ENCODE measurements at places on chromosomes 6 and 20.
A peak's percentile ranks its signal among the peaks of the same experiment; 100 is the strongest.

DNA sequence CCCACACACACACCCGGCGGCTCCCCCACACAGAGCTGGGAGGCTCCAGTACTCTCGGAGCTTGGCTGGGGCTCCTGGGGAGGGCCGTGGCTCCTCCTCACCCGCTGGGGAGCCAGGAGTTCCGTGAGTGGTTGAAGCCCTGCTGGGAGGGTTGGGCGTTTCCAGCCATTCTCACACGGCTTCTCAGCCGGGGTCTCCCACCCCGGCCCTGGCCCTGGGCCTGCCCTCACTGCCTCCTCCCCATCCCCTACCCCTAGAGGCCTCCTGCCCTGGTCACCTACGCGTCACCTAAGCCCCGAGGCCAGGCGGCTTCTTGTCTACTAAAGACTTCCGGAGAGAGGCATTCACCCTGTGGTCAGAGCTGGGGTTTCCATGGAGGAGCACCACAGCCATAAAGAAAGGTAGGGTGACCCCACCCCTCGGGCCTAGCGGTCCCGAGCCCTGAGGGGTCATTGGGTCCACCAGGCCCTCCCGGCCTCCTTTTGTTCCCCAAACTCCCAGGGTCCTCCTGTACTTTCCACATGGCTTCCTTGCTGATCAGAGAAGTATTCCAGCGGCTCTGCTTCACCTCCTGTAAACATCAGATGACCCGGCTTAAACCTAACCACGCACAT, 99.3 kb downstream of the TTLL2 start:
- no peak for DNase-seq

GRCh38 chr6:105363100-105363754, 39.7 kb downstream of the PREP start:
- no peak for DNase-seq

DNA sequence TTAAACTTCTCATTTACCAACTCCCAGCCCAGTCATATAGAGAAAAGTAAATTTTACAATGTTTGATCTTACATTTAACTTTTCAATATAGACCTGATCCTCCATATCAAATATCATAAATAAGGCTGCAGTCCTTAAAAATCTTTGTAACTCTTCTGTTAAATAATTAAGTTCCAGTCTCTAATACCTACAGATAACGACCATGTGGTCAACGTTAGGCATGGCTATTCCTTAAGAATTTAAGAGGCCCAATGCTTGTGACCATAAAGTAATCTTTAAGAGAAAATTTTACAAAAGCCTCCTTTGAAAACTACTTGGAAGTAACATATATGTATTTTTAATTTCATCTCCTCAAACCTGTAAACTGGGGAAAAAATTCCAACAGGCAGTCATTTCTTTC, 1.6 kb downstream of the FBXO5 start:
- DNase-seq, result no peak

GRCh38 chr6:157732007-157732406, 91.0 kb upstream of the SNX9 start:
- no peak for DNase-seq

GRCh38 chr6:166516251-166516884, 70.1 kb downstream of the RAMACL start:
- no peak for DNase-seq

DNA sequence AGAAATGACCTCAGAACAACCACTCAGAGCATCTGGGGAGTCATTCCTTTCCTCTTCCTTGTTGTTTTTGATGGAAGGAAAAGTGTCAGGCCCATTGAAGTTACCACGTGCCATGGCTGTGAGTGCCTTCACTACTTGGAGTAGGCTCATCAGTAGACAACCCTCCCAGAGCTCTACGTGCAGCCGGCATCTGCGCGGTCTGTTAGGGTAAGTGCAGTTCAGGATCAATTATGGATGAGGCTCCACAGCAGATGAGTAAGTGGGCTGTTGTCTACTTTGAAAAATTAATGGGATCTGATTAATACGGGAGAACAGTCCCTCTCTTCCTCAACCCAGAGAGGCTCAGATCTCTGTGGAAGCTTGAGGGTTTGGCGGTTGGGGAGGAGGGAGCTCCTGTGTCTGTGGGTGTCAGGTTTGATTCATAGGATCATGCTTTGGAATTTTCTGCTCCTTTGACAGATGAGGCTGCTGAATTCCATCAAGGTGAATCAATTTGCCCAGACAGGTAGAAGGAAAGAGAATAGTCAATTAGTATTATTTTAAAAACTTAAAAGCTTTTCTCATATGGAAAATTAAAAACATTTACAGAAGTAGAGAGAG, 93.8 kb upstream of the TOX2 start:
- DNase-seq, result no peak

DNA sequence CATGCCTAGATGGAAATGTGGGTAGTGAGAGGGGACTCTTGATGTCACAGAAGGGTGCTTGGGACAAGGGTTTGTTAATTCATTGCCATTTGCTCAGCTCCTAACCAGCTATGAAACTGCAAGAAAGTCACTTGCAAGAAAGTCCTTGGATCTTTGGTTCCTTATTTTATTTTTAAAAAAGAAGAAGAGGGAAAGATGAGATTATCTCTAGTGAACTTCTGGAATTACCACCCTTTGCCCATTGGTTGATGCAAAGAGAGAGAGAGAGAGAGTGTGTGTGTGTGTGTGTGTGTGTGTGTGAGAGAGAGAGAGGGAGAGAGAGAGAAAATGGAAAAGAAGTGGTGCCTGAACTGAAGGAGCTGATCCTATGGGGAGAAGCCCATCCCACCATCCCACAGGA, 4.6 kb upstream of the SFT2D1 start:
- DNase-seq, result no peak

- no peak for DNase-seq
Measured at GRCh38 chr6:168883410-168884049, 370.1 kb downstream of the THBS2 start.

DNA sequence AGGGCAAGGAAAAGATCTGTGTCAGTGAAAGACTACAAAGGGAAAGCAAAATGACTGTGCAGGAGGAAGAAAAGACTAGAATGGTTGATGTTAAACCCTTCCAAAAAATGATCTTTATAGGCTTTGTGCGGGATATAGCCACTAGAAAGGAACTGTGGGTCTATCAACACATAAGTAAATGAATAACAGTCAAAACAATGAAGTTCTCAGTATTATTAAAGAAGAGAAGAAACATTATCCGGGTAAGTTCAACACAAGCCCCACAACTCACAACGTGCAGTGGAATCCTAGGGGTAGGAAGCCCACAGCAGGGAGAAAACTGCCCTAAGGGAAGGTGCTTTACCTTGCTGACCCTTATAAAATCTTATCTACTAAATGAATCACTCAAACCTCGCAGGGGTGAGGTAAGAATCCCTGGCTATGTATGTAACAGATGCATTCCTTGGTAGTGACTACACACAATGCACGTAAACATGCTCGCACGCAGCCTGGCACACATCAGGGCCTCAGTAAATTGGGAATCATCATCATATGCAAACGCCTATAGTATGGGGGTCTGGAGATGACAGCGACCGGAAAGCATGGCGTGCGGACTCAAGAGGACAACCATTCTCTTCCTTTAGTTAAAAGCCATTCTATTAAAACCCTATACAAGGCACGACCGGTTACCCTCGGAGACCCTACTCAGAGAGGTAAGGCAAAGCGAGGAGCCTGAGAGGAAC, 11.3 kb downstream of the TFAP2A start:
- no peak for DNase-seq

DNA sequence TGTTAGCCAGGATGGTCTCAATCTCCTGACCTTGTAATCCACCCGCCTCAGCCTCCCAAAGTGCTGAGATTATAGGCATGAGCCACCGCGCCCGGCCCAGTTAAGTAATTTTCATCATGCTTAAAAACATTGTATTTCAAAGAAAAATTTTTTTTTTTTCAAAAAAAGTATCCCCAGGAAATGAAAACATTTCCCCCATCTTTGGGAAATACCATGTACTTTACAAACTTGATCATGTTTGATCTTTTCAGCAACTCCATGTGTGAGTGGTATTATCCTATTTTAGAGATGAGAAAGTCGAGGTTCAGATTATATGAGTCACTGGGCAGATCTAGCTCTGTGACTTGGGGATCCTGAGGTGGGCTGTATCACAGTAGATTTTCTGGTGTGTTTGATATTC, 11.8 kb downstream of the CHMP4B start:
- no peak for DNase-seq

DNA sequence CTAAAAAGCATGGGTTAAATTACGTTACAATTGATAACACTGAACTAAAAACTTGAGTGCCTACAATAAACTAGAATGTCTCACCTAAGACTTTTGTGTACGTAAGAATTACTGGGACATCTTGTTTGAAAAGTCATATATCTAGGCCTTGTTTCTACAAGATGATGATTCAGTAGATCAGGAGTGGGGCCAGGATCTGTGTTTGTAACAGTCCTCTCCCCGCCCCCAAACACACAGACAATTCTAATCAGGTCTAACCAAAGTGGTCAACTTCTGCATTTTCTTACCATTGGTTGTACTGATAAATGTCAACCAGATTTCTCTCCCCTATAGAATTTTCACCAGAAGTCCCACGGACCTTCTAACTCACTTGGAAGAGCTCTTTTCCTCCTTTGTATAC, 56.9 kb downstream of the RAMACL start:
- no peak for DNase-seq

- no peak for DNase-seq
Measured at GRCh38 chr6:81683912-81684311, 68.6 kb downstream of the TENT5A start.

- DNase-seq, result peak; percentile 5
Measured at GRCh38 chr6:28673787-28674671, 148.3 kb downstream of the GPX5 start.

DNA sequence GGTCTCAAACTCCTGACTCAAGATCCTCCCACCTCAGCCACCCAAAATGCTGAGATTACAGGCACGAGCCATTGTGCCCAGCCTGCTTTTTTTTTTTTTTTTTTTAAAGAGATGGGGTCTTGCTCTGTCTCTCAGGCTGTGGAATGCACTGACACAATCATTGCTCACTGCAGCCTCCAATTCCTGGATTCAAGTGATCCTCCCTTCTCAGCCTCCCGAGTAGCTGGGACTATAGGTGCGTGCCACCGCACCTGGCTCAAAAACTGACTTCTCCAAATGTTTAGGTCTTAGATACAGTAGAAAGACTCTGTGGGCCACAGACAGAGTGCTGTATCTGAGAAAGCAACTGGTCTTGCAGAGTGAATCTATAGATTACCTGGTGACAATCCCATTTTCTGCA, 31.1 kb upstream of the SLC4A11 start:
- DNase-seq, result no peak

DNA sequence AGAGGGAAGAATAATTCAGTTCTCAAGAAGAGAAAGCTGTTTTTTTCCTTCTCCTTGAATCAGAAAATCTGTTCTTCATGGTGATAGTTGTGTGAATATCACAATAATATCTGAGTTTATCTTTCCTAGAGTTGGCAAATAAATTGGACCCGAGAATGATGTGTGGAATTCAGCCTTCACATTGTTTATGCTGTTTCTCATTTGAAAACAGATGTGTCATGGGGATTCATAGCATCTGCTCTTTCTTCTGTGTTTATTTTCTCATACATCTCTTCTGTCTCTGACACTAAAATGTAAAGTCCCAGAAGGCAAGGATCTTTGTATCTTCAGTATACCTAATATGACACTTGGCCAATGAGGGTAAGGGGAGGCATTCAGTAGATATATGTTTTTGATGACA, 103.6 kb upstream of the SGK1 start:
- DNase-seq, result no peak

DNA sequence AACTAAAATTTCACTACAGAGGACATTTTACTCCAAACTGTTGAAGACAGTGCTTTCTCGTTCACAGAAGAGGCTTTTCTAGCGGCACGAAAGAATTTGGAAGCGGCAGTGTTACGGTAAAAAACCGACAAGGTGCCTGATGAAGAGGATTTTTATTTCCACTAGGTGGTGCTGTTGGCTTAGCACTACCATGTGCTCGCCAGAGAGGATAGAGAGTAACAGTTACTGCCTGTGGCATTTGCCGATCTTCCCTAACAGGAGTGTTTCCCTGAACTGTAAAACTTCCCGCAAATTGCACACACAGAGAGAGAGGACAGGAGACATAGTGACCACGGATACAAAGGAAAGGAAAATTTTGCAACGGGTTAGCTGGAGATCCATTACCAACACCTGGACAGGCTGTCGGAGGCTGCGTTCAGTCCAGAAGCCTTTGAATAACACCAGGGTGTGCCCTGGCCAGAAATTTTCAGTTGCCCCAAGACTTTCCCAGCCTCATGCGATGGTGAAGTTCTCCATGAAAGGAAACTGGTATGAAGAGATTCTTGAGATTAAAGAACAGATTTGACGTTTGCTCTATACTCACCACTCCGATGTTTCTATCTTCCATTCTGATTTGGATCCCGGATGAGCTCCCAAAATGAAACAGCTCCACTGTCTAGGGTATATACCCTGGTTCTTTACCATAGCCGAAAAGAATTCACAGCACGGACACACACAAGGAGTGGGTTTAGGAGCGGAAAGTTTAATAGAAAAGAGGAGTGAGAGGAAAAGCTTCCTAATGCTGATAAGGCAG, 48.1 kb downstream of the HLA-DPB1 start:
- no peak for DNase-seq

DNA sequence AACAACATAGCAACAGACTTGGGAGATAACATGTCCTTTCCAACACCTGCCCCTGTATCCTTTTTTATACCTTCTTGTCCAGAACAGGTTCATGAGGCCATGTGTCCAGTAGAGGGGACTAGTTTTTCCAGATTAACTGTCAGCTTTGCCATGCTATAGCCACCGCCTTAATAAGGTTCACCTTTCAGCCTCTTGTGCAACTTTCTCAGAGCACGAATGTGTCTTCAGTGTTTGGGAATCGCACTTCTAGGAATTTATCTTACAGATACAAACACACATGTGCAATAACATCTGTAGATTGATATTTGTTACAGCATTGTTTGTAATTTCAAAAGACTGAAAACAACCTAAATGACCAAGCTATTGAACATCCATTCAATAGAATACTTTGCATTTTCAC, 21.4 kb downstream of the NCR2 start:
- DNase-seq, result no peak

GRCh38 chr6:108453601-108454185, 107.0 kb upstream of the FOXO3 start:
- no peak for DNase-seq

DNA sequence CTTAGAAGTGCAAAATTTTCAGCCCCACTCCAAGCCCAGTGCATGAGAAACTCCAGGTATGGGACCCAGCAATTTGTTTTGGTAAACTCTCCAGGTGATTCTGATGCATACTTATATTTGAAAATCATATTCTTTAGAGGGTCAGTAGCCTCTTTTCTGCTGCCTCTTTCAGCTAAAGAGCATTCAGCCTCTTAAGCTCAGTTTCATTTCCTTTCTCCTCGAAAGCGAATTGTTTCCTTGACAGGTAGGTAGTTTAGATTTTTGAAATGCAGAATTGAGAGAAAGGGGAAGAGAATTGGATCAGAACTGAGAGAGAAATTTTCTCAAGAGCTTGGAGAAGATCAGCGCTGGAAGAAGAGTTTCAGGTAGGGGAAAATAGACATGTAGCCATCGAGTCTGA, 995.8 kb upstream of the FLRT3 start:
- DNase-seq, result no peak

GRCh38 chr20:24096264-24096663, 107.7 kb upstream of the GGTLC1 start:
- no peak for DNase-seq

Measured in activated T-cell treated with anti-CD3 and anti-CD28 coated beads for 4 hours (primary cell).